ENCODE measurements at places on chromosomes 4 and X. TPM values are rescaled to one million over a fixed set of nuclear protein-coding genes. Genes with fewer than 3 reads are reported as not detected.

Gene SSX2
- not detected for total RNA-seq

Gene PPARGC1A
- 13.4 TPM for total RNA-seq

Gene SMR3B
- not detected for total RNA-seq

- DNase-seq, result no peak
- H3K27ac ChIP-seq, result no peak overlapping the region
- no peaks in the 10 kb centered on the region for H3K4me1 ChIP-seq
These were observed 301.9 kb upstream of the ARSJ start for GRCh38 chr4:114281164-114281960.

DNA sequence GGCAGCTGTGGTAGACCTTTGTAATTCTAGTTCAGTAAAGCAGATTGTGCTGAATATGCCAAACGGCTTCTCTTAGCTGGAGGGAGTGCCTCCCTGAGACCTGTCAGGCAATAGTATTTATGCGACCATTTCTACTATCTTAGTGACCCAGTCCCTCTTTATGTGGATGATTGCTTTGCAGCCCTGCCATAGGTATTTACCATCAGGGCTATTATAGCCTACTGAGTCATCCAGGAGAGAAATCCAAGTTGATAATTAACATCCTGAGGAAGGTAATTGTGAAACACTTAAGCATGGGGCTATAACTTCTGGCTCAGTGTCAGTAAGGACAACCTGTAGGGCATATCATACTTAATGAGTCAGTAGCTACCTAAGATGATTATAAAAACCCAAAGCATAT is 103.9 kb upstream of the MAOA start:
- no peak overlapping the region for H3K27ac ChIP-seq
- no peaks in the 10 kb centered on the region for H3K36me3 ChIP-seq
- no peaks in the 10 kb centered on the region for H3K27me3 ChIP-seq
- no peak for DNase-seq

Gene NCAPG
- total RNA-seq, result 6.0 TPM

DNA sequence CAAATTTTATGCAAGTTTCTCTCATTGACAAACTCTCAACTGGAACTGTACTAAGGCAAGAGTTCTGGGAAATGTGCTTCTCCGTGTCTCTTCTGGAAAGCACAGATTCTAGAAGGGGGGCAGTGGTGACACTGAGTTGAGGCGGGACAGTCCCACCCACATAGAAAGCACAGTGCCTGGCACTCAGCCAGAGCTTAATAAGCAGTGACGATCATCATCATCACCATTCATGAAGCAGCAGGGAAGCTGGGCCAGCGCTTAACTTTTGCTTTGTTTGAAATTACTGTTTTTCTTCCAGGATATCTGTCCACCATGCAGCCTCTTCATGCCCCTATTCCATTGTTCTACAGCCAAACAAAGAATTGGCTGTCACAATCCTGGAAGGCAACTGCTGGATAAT is 60.3 kb downstream of the BEND2 start:
- no peaks in the 10 kb centered on the region for H3K36me3 ChIP-seq
- no peaks in the 10 kb centered on the region for H3K27me3 ChIP-seq
- no peaks in the 10 kb centered on the region for H3K4me1 ChIP-seq
- DNase-seq, result no peak

Gene TDO2
- total RNA-seq, result 0.32 TPM

DNA sequence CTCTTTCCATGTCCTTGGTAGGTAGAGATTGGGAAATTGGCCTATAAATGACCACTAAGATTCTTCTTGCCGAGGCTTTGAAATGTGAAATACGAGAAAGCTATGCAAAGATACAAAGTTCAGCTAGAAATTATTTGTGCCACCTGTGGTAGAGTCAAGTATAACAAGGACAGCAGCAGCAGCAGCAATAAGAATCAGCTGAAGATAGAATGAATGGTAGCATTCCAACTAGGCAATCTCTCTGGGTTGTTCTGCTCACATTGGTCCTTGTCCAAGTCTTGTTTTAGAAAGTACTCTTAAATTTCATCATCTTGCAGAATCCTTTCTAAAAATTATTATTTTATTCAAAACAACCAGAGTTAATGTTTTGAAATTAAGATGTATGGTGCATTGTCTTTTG is 67.8 kb upstream of the PCDH10 start:
- no peak overlapping the region for H3K4me3 ChIP-seq
- no peaks in the 10 kb centered on the region for H3K27me3 ChIP-seq
- no peaks in the 10 kb centered on the region for H3K4me1 ChIP-seq
- DNase-seq, result no peak
- peaks cover 11% of the 10 kb centered on the region for H3K36me3 ChIP-seq
- H3K27ac ChIP-seq, result no peak overlapping the region

Gene UGT2B17
- total RNA-seq, result not detected

- peaks cover 5% of the 10 kb centered on the region for H3K27me3 ChIP-seq
- peak overlapping the region; percentile 92 for H3K4me3 ChIP-seq
- DNase-seq, result no peak
- H3K27ac ChIP-seq, result no peak overlapping the region
- no peaks in the 10 kb centered on the region for H3K36me3 ChIP-seq
These were observed 1.6 kb upstream of the IDUA start for GRCh38 chr4:985123-985830.

DNA sequence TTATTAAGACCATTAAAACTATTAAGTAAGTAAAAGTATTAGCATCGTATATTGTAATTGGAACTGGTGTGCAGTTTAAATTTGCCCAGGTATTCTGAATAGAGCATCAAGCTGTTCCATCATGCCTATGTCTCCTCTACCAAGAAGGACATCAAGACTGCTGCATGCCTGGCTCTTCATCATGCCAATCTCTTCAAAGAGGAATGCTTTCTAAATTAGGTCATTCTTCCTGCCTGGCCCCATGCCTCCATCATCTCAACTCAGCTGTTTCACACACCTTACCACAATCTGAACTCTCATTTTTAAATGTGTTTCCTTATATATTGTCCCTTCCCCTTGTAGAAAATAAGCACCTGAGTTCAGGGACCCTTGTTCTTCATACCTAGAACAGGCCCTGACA is 270.5 kb upstream of the PPARGC1A start:
- no peaks in the 10 kb centered on the region for H3K36me3 ChIP-seq
- H3K4me3 ChIP-seq, result no peak overlapping the region
- no peak overlapping the region for H3K27ac ChIP-seq
- peaks cover 3% of the 10 kb centered on the region for H3K4me1 ChIP-seq
- no peaks in the 10 kb centered on the region for H3K27me3 ChIP-seq
- DNase-seq, result no peak

DNA sequence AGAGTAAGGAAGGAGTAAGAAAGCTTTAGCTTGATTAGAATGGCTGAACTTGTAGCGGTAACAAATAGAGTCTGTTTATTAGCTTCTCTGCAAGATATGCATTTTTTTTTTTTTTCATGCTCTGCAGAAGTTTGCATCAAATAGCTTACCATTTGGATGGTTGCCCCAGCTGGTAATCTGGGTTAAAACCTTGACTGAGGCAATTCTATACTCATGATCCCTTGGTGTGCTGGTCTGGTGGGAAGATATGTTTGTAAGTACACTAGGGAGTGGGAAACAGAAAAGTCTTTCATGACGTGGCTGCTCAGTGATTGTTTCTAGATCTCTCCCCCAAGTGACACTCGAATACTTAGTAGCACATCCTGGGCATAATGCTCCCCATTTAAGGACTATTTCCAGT is 32.1 kb downstream of the SEPTIN11 start:
- H3K4me1 ChIP-seq, result peaks cover 73% of the 10 kb centered on the region
- no peak overlapping the region for H3K4me3 ChIP-seq
- no peak for DNase-seq
- H3K27me3 ChIP-seq, result peaks cover 3% of the 10 kb centered on the region
- H3K27ac ChIP-seq, result peak overlapping the region; percentile 69

GRCh38 chr4:168867128-168867527 is 142.9 kb downstream of the CBR4 start:
- no peaks in the 10 kb centered on the region for H3K27me3 ChIP-seq
- no peaks in the 10 kb centered on the region for H3K36me3 ChIP-seq
- no peak for DNase-seq

DNA sequence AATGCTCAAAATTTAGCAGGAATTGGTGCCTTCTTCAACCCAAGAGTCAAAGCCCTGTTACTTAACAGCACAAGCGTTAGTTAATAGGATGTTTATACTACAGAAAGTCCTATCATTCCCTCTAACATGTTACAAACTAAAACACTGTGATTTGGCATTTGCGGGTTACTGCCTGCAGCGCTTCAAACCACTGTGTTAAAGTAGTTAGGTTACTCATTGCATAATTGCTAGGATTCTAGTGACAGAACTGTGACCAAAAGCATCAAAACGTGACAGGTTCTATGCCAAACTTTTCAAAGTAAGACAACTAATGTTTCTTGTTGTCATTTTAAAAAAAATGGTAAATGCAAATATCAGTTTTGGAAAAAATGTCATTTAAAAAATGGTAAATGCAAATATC is 442.8 kb upstream of the ZFP42 start:
- no peak overlapping the region for H3K4me3 ChIP-seq
- H3K36me3 ChIP-seq, result no peaks in the 10 kb centered on the region
- no peak overlapping the region for H3K27ac ChIP-seq
- no peaks in the 10 kb centered on the region for H3K4me1 ChIP-seq
- no peaks in the 10 kb centered on the region for H3K27me3 ChIP-seq

Gene PPP2R3B
- 36.1 TPM for total RNA-seq

GRCh38 chr4:44002368-44002767 is 446.2 kb downstream of the KCTD8 start:
- no peak for DNase-seq
- H3K36me3 ChIP-seq, result no peaks in the 10 kb centered on the region
- H3K27me3 ChIP-seq, result peaks cover 2% of the 10 kb centered on the region
- H3K4me3 ChIP-seq, result no peak overlapping the region

DNA sequence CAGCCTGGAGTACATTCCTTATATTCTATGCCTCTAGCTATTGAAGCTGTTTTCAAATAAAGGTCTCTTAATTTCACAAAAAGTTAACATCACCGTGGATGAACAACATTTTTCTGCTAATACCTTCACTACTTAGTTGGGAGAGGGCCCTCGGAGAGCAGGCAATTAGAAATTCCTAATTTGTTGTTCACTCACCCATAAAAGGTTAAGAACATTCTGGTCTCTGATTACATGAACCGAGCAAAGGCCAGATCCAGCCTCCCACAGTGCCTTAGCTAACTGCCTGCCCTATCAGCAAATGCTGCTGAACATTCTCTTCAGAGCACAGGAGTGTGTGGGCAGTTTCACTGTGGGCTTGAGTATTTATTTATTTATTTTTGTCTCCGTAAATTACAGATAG is 36.0 kb upstream of the TTC29 start:
- no peak overlapping the region for H3K27ac ChIP-seq
- H3K4me3 ChIP-seq, result no peak overlapping the region

DNA sequence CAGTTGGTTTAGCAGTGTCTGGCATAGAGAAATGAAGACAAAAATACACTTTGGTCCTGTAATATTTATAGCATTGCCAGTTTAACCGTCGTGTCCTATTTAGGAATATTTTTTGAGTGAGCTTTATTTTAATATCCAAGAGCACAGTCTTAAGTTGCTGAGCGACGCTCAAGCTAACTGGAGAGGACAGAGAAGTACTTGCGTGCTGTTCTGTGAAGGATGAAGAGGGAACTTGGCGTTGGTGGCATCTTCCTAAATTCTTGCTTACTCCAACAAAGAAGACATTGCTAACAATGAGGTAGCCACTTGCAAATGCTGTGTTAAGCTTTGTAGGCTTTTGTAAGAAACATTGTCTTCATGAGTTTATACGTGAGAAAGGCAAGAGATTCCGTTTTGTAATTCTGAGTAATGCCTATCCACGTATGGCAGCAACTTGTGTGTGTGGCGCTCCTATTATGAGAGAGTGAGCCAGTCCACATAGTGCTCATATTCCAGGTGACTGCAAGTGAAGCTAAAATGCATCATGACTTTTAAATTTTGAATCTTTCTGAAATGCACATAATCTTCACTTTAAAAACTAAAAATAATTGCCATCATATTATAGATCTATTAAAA is 50.6 kb downstream of the SYNPO2 start:
- no peak for DNase-seq
- H3K4me3 ChIP-seq, result no peak overlapping the region
- no peak overlapping the region for H3K27ac ChIP-seq
- H3K36me3 ChIP-seq, result no peaks in the 10 kb centered on the region

Gene CT45A2
- not detected for total RNA-seq

DNA sequence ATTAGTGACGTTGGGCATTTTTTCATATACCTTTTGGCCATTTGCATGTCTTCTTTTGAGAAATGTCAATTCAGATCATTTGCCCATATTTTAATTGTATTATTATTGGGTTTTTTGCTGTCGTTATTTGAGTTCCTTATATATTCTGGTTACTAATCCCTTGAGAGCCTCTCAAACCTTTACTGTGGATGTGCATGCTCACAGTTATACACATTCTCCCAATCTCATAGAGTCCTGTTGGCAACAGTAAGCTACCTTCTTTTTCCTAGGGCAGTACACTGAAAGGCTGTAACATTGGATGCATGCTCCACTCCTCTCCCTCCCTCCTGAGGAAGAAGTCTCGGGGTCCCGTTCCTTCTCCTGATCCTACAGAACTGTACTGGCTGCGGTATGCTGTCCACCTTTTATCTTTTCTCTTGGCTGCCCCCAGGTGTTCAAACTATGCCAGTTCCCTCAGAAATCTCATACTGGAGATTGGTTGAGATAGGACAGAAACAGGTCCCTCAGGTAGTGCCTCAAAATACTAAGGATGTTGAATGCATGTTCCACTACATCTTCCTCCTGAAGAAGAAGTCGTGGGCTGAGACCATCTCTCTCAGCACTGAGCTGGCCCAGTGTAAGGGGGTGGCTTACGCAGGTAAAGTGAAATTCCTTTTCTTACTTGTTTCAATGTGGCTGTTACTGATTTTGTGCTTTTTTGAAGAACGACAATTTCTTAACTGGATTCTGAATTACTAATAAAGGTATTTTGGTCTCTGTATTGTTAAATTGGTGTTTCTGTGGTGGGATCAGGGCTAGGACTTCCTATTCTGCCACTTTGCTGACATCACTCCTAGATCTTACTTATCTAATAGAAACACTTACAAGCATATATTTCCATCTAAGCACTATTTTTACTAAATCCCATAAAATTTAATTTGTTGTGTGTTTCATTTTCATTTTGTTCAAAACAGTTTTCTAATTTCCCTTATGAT is 145.4 kb upstream of the HUWE1 start:
- H3K36me3 ChIP-seq, result no peaks in the 10 kb centered on the region
- peak; percentile 19 for DNase-seq
- no peak overlapping the region for H3K27ac ChIP-seq
- H3K27me3 ChIP-seq, result no peaks in the 10 kb centered on the region
- no peak overlapping the region for H3K4me3 ChIP-seq

Gene NDUFB11
- total RNA-seq, result 161 TPM

DNA sequence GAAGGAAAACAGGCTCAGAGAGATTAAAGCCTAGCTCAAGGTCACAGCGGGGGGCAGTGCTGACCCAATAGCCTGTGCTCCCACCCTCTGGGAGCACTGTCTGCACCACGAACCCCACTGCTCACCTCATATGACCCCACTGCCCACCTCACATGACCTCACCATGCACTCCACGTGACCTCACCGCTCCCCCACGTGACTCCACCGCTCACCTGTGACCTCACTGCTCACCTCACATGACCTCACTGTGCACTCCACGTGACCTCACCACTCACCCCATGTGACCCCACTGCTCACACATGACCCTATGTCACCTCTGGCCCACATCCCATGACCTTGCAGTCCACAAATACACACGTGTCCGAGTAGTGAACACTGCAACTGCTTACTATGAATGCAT is 55.4 kb downstream of the ACOX3 start:
- H3K27me3 ChIP-seq, result peaks cover 8% of the 10 kb centered on the region
- no peaks in the 10 kb centered on the region for H3K36me3 ChIP-seq
- no peak for DNase-seq
- H3K4me1 ChIP-seq, result peaks cover 11% of the 10 kb centered on the region

Data from glutamatergic neuron (in vitro differentiated cells).